ENCODE measurements at places on chromosomes 1 and 21.

DNA sequence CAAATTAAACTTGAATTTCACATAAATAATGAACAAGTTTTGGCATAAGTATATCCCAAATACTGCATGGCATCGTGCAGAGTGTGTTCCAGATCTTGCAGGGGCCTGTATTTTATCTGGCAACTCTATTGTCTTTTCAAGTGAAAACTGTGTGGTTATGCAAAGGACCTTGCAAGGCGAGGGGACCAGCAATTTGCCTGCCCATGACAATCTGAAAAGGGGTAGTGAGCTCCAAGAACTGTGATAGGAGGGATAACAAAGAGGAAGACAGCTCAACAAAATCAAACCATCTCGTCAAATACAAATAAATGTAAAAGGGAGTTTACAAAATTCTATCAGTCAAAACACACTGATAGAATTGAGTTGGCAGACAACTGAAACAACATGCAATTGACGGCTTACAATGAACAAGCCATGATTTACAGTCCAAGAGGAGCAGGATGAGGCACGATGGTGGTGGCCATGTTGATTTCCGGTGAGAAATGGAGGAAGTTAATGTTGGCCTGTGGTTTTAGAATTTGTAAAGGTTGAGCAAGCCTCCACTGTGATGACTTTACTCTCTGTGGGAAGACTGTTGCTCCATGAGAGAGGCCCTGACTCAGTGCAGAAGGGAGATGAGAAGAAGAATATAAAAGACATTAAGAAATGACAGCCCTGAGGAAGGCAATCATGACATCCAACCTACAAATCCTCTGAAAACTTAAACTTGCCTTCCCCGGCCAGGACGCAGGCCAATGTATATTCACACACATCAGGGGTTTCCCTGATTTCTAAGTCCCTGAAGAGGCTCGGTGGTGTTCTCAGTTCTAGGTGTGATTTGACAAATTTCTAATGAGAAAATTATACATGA, 132.2 kb downstream of the ADSS2 start:
- DNase-seq: no peak

DNA sequence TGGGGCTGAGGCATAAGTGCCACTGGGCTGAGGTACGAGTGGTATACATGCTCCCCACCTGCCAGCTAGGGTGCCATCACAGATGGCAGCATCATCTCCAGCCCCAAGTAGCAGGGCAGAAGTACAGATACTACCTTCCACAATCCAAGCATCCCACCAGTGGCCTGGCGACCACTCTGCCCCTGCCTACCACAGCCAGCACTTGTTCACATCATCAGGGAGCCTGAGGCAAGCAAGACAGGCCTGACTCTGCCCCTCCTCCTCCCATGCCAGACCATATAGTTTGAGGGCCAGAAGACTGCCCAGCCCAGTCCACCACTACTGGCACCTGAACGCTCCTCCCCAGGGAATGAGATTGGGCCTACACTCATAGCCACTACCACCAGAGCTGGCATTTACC, 84.6 kb downstream of the SPATA6 start:
- DNase-seq: no peak

DNA sequence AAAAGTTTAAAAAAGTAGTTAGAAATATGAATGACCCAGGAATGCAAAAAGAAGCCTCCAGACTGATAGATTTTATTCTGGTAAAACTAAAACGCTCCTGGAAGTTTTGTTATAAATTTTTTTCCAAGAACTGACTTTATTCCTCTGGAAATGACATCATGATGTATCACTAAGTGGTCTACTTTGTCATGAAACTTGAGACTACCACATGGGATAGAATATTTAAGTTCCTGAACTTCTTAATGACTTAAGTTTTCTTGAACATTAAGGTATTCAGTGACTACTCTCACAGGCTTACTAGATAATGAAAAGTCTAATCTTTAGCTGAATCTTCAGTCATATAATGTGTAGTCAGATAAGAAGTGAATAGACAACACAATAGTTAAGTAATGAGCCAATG, 842.2 kb downstream of the USP25 start:
- no peak for DNase-seq

DNA sequence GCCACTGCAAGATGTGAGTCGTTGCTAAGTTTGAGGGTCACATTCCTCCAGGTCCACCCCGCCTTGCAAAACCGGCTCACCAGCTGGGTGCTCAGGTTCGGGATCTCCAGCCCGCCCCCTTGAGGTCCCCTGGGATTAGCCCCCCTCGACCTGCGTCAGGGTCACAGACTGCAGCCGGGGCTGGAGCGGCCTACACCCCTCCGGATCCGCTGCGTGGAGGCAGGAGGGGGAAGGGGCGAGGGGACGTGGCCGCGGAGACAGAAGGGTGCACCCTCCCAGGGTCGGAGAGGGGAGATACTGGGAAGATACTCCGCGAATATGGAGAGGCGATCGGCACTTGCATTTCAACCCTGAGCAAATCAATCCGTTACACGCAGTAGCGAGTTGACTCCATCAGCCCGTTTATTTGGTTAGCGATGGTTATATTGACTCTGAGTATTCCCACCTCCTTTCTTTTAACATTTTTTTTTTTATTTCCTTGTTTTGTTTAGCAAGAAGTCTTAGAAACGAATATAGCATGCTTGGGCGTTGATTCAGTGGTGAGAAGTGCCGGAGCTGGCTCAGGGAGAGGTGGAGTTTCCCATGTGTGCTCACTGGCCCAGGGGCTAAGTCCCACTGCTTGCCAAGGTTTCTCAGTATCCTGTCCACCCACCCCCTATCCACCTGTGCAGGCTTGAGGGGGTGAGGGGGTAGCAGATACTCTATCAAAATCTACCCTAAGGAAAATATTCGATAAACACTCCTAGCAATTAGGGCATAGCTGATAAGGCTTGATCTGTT, 997 bp downstream of the IFNAR2 start:
- peak; percentile 43 for DNase-seq

- no peak for DNase-seq
Observed at GRCh38 chr1:78006521-78006920, 1.8 kb downstream of the DNAJB4 start.

- DNase-seq: no peak
Observed at GRCh38 chr21:45590726-45591618, 48.7 kb upstream of the SLC19A1 start.

DNA sequence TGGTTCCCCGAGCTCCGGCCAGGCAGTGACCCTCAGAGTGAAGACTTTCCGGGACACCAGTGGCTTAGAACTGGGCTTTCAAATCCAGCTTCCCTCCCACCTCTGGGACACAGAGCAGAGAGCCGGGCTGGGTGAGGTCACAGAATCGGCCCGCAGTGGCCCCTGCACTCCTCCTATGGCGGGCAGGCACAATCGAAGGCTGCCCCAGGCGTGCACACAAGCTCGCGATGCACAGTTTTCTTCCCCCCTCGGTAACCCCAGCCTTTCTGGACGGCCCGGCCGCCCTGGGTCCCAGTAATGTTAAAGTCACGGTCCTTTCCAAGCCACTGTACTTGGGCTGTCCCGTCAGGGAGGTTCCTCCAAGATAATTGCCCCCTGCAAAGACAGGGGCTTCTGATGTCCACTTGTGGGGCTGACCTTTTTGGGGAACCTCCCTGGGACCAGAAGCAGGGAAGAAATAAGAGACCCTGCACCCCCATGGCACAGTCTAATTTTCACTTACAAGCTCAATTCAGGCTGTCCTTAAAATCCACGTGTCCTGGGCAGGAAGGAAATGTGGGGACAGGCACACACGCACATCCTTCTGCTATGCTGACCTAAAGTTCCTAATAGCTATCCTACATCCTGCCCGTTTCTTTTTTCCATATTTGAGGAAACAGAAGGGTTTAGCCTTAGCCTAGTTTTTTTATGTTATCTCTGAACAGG, 13.7 kb downstream of the TFF3 start:
- DNase-seq: no peak

GRCh38 chr1:39919545-39919944, 17.8 kb upstream of the MYCL start:
- peak; percentile 23 for DNase-seq

- DNase-seq: no peak
Observed at GRCh38 chr1:202233804-202234203, 40.2 kb downstream of the LGR6 start.

- DNase-seq: no peak
Observed at GRCh38 chr1:201598396-201598795, 59.5 kb downstream of the NAV1 start.

DNA sequence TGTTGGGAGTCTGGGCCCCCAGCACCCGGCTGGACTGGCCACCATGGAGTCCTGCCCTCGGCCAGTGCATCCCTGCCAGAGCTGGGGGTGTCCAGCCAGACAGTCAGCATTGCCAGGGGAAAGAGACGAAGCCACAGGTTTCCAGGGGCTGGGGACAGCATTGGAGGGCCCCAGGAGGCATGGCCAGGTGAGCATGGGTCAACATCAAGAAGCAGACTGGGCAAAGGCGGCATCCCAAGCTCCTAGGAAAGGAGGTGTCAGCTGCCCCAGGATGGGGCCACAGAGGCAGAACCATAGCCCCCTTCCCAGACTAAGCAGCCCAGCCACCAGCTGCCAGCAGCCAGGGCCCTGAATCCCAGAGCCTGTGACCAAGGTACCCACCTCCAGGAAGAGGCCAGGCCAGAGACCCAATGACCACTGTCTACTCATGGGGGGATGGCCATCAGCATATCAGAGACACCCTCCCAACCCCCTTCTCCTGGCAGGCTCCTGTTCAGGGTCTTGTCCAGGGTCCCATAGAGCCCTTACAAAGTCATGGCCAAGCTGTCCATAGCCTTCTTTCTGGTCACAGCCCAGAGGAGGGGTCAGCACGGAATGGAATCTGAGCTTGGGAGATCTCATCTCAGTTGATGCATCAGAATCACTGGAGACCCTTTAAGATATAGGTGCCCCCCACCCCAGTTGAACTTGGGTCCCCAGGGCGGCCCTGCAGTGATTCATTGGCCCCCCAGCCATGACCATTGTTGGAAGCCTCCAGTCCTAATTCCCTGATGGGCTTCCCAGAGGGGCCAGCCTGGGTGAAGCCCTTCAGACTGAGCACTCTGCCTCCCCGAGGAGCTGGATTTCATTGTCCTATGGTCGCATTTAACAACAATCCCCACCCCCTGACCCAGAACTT, 32.5 kb downstream of the WNT3A start:
- DNase-seq: no peak

DNA sequence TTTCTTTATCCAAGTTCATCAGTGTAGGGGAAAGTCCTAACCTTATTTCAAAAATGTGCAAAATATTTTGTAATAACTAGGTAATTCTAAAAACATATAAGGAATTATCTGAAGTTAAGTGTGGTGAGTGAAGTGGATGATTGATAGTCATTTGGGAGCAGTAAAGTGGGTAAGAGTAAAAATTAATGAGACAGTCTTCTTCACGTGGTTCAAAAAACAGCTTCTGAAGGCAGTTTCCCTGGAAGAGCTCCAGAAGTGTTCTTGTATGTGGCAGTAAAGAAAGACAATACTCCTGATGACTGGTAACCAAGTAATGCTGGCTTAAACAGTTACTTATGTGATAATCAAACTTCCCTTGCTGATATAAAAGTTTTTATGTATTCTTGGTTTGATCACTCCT, 50.3 kb downstream of the LEPR start:
- no peak for DNase-seq

DNA sequence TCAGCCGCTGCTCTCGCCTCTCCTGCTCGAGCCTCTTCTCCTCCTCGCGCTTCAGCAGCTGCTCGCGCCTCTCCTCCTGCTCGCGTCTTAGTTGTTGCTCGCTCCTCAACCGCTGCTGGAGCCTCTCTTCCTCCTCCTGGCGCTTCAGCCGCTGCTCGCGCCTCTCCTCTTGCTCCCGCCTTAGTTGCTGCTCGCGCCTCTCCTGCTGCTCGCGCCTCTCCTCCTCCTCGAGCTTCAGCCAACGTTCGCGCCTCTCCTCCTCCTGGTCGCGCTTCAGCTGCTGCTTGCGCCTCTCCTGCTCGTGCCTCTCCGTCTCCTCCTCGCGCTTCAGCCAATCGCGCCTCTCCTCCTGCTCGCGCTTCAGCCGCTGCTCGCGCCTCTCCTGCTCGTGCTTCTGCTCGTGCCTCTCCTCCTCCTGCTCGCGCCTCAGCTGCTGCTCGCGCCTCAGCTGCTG, 3.7 kb downstream of the TCHH start:
- DNase-seq: no peak

GRCh38 chr1:109094377-109094803, 3.8 kb downstream of the TMEM167B start:
- DNase-seq: no peak

- DNase-seq: no peak
Observed at GRCh38 chr1:26338670-26339069, 15.3 kb downstream of the CRYBG2 start.

- DNase-seq: no peak
Observed at GRCh38 chr1:107963601-107964335, 1.2 kb downstream of the VAV3 start.

- no peak for DNase-seq
Observed at GRCh38 chr1:5757187-5757805, 234.9 kb downstream of the NPHP4 start.

DNA sequence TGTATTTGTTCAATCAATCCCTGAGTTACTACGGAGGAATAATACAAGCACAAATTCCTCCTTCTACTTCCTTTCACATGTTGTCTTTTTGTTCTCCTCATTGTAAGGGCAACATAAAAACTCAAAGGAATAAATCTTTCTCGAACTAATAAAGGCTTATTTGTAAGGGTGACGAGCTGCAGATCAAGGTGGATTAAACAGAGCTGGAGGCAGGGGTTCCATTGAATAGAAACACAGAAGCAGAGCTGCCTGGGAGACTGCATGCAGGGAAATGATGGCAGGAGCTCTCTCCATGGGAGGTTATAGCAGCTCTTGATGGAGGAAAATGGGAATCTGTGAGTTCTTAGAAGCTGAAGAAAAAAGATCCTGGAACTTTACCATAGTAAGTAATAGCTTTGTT, 160.2 kb downstream of the CYYR1 start:
- DNase-seq: no peak

DNA sequence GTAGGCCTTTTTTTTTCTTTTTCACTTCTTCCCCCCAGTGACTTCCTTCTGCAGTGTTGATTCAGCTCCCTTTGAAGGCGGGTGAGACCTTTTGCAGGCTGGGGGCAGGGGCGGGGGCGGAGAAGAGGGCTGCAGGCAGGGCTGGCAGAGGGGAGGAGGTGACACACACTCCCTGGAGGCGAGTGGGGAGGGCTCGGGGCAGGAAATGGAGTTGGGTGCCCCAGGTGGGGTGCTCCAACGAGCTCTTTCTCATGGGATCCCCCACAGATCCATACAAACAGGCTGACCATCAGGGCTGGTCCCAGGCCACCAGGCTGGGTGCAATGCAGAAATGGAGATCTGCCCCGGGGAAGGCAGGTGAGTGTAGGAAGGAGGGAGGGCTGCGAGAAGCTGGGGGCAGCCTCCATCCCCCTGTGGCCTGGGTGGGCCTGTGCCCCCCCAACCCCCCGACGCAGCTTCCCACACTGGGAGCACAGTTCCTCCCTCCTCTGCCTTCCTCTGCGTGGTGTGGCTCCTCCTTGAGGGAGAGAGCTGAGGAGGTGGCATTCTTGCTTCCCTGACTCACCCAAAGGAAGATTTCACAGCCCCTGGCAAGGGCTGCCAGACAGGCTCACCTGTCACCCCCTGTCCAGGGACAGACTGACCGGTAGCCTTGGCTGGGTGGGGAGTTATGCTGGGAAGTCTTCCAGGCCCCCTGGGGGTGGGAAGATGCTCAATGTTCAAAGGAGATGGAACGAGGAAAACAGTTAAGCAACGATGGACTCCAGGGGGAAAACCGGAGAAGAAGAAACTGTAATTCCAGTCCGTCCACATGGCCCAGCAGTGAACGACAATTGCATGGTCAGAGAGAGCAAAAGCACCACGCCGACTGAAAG, 7.1 kb upstream of the ITGB2 start:
- no peak for DNase-seq

- no peak for DNase-seq
Observed at GRCh38 chr1:4213366-4213973, 313.4 kb upstream of the C1orf174 start.
